ENCODE measurements at places on chromosomes 16 and 17.

DNA sequence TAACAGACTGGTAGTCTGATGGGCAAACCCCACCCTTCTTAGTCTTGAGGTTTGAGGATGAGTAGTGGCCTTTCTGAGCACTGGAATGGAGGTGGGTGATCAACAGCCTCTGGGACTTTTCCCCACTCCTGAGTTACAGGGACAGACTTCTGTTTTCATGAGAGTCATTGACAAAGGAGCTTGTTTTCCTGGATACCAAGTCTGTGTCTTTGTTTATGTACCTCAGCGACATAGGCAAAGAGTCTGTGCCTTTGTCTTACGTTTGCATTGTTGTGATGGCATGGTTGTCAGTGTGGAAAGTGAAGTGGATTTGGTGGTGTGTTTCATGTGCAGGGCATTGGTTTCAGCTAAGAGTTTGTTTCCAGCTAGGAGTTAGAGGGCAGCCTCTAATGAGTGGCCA lies 17.5 kb downstream of the EPN2 start:
- DNase-seq = no peak

- no peak for DNase-seq
These were observed 77.5 kb upstream of the DYNLRB2 start for GRCh38 chr16:80463326-80463725.

- DNase-seq = no peak
These were observed 437.8 kb downstream of the SLC39A11 start for GRCh38 chr17:72654706-72655105.

DNA sequence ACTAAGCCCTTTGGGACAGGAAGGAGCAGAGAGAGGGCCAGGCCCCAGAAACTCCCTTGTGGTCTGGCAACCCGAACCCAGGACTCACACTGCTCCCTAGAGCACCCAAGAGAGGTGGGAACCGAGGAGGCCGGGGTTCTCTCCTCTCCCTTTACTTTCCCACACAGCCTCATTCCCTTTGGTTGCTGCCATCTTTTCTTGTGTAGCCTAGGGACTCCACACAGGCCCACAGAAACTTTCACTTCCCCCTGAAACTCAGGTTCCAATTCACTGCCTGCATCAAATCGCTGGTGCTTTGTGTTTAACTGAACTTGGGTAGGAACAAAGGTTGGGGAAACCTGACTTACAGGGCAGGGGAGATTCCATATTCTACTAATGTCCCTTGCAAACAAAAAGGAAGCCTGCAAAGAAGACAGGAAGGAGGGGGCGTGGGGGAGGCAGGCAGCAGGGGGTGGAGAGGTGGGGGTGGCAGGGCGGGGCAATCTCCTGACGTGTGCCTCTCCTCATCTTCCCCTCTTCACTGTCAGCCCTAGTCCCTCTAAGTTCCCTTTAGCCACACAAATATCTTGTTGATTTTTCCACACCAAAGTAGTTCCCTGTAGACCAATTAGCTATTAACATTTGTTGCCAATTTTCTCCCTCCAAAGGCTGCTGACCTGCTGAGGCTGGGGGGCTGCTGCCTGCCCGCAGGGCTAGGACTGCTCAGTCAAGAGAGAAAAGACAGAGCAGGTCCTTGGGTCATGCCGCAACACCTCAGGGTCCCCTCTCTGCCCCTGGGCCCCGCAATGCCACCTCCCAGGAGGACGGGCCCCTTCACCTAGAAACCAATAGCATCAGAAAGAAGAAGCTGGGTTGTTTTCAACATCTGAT lies 8.0 kb downstream of the ST3GAL2 start:
- DNase-seq = no peak

DNA sequence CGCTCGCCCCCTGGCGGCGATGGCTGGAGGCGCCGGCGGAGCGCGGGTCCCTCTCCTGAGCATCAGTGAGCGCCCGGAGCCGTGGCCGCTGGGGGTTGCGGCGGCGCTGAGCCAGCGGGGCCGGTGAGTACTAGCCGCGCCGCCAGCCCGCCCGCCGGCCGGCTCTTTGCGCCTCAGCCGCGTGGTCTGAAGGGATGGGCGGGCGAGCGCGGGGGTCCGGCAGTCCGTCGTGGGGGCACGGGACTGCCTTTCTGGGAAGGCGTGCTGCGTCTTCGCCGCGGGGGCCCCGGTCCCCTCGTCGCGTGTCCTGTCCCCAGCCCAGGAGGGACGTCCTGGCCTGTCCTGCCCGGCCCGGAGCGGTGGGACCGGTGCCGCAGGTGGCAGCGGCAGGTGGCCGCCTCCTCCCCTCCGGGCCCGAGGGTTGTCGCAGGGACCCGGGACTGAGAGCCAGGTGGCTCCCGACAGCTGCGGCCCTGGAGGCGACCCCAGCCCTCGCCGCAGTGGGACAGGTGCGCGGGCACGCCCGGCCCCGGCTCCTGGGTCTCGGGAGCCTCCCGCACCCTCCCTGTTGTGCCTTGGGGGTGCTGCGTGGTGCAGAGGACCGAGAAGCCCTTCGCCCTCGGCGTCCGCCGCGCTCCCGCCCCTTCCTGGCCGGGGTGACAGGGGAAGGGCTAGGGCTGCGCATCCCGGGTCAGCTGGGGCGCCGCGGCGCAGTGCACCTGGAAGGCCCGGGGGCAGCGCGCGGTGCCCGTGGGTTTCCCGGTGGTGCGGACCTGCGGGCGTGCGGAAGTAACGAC lies at the start of gene SPECC1:
SPECC1 (plus strand) TSS at position 58 of the 797 bp plus-strand sequence. CDS start 87,293 bp downstream, outside the sequence.
- no peak for DNase-seq

DNA sequence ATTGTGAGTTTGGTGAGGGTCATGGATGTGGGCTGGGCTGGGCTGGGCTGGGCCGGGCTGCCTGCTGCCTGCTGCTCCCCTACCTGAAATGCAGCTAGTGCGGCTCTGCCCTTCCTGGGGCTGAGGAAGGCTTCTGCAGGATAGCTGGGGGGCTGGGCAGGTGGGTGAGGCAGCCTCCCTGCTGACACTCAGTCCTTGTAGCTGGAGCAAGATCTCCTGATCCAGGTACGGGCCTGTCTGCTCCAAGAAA lies 4.7 kb downstream of the RPL13 start:
- peak; percentile 51 for DNase-seq

DNA sequence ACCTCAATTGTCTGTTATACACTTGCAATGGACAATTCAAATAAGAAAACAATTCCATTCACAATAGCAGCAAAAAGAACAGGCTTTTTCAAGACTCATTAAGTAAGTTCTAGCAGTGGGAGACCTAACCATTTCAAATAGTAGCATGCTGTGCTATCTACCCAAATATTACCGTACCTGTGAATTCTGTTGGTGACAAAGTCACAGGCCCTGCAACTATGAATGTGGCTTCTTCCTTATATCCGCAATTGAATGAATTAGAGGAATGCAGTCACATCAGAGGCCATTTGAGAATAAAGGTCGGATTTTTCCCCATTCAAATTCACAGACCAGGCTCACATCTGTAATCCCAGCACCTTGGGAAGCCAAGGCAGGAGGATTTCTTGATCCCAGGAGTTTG lies 800 bp upstream of the NME4 start:
- no peak for DNase-seq

GRCh38 chr16:55706739-55707384 lies 51.1 kb downstream of the SLC6A2 start:
- no peak for DNase-seq

- no peak for DNase-seq
These were observed 2100.7 kb downstream of the TP53TG3F start for GRCh38 chr16:35559911-35560636.

DNA sequence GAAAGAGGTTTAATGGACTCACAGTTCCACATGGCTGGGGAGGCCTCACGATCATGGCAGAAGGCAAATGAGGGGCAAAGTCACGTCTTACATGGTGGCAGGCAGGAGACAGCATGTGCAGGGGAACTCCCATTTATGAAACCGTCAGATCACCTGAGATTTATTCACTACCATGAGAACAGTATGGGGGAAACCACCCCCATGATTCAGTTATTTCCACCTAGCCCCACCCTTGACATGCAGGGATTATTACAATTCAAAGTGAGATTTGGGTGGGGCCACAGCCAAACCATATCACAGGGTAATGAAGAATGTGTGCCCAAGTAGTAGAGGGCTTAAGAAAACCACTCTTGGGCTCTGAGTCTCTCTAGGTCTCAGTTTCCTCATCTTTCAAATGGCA lies 85.1 kb downstream of the PRKCB start:
- DNase-seq = no peak
